AG09319 (cell line): ENCODE measurements at places on chromosomes 3 and 15.

- DNase-seq: no peak
These were observed 27.9 kb upstream of the SV2B start for GRCh38 chr15:91072161-91072560.

DNA sequence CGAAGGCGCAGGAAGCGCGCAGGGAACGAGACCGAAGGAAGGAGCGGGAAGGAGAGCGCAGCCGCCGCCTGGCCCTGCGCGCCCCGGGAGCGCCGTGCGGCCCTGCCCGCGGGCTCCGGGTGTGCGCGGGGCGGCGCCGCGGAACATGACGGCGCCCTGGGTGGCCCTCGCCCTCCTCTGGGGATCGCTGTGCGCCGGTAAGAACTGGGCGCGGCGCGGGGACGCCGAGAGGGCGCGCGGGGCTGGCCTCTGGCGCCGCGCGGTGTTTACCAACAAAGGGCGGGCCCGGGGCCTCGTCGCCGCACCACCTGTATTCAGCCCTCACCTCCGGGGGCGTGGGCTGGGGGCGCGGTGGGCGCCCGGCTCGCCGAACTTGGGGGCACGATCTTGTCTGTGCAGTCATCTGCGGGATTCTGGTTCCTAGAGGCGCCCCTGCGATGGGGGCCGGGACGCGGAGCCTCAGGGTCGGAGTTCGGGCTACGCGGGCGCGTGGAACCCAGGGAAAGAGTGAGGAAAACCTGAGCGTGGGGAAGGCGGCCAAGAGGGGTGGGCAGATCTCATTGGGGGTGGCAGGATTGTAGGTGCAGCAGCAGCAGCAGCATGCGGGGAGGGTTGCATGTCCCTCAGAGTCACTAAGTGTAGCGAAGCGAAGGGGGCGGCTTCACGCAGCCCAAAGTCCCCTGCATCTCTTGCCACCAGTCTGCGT lies 641 bp downstream of the ACVR2B start:
- DNase-seq: no peak

- no peak for DNase-seq
These were observed 461.6 kb downstream of the PYDC2 start for GRCh38 chr3:191922570-191922969.

GRCh38 chr3:52055537-52056351 lies 627 bp downstream of the DUSP7 start:
- DNase-seq: no peak

- DNase-seq: no peak
These were observed 599.3 kb downstream of the PYDC2 start for GRCh38 chr3:192060160-192060781.

- no peak for DNase-seq
These were observed 31.0 kb upstream of the AVEN start for GRCh38 chr15:34070003-34070402.

- DNase-seq: no peak
These were observed 143.1 kb upstream of the CHRNA7 start for GRCh38 chr15:31887246-31887645.

GRCh38 chr15:90599644-90600043 lies 69.9 kb downstream of the CRTC3 start:
- DNase-seq: no peak

DNA sequence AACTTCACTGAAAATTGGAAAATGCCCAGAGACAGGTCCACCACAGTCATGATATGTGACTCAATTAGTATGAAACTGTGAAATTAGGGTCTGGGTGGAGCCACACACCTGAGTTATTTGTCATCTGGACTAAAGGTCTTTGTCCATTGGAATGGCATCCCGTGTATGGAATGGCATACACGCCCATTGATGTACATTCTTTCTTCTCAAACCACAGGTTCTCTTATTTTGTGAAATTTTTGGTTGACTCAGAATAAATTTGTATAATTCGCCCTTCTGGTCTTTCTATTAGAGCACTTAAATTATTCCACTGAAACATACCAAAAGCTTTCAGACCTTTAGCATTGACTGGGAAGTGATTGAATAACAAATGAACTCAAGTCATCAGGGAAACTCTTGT lies 66.8 kb upstream of the UBE2E1 start:
- no peak for DNase-seq

DNA sequence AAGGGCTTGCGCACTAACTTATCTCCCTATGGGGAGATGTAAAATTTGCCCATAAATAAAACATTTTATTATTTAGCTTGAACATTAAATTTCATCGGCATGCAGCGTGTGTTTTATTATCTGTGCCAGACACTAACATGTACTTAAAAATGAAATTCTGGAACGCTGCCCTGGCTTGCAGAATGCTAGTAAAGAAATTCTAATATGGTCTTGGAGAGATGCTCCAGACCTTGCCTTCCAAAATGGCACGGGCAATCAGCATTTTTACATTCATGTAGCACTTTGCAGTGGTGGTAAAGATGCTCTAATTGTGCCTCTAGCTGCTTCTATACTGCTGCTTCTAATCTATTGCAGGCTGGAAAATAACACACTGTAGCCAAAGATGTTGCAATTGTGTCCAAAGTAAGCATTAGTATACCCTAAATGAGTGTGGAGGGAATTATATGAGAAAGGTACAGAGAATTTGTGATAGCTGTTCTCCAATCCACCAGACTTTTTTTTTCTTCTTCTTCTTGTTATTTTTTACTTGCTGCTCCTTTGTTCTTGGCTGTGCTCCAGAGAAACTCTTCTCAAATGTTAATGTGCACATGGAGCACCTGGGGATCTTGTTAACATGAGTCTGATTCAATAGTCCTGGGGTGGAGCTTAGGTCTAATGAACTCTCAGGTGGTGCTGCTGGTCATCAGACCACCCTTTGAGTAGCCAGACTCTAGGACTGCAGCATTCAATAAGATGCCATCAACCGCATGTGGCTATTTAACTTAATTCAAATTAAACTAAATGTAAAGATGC lies 47.3 kb downstream of the CRABP1 start:
- DNase-seq: no peak

DNA sequence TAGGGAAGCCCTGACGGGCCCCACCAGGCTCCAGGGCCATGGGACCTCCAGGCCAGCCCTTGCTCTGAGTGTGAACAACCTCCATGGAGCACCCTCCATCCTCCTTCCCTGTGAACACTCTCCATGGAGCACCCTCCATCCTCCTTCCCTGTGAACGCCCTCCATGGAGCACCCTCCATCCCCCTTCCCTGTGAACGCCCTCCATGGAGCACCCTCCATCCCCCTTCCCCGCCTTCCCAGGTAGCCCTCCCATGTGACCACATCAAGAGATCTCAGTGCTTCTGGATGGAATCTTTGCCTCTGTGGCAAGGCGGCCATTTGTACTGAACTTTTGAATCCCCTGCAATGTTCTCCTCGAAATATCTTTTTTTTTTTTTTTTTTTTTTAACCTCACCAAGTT lies 66.5 kb downstream of the CHSY1 start:
- no peak for DNase-seq

DNA sequence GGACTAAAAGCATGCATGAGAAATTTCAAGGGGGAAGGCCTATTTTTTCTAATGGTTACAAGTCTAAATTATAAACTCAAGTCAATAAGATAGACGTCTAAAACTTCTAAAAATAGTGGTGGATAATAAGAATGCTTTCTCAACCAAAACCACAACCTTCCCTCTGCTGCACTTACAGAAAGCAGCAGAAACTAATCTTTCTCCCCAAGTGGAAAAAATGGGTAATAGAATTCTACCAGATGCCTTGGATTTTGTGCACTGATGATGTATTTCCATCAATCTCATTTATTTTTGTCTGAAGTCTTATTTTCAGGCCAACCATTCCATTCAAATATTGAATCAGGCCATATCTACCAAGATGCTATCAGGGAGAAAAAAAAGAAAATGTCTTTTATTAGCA lies 344.7 kb downstream of the NEK10 start:
- no peak for DNase-seq

DNA sequence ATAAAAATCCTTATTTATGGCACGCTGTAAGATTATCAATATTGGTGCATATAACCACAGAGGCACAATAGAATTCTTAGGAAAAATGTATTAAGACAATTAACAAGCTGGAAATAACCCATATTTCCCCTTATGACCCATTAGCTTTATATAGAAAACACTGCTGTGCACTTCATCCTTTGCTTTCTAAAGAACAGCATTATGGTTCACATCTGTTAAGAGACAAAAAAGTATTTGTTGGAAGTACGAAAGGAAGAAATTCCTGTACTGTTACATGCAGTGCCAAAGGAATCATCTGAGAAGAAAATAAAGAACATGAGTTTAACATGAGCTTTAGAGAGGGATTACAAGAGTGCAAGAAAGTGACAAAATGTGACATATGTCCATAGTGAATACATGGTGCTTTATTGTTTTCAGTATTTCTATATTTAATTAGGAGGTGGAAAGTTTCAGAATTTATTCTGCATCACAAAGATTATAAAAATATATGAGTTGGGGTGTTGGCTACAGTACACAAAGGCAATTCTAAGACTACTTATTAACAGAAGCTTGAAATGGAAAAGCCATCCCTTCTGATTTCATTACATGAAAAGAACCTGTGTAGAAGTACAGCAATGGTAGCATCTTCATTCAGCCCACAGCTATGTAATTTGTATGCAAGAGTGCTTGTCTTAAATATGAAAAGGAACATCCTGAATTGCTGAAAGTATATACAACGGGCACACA lies 6.8 kb downstream of the UBE3A start:
- no peak for DNase-seq

- DNase-seq: no peak
These were observed 16.6 kb downstream of the DUOX1 start for GRCh38 chr15:45146405-45146804.

GRCh38 chr3:60399861-60400845 lies 851.1 kb downstream of the FHIT start:
- no peak for DNase-seq

GRCh38 chr3:173501931-173502489 lies 104.5 kb downstream of the NLGN1 start:
- no peak for DNase-seq

DNA sequence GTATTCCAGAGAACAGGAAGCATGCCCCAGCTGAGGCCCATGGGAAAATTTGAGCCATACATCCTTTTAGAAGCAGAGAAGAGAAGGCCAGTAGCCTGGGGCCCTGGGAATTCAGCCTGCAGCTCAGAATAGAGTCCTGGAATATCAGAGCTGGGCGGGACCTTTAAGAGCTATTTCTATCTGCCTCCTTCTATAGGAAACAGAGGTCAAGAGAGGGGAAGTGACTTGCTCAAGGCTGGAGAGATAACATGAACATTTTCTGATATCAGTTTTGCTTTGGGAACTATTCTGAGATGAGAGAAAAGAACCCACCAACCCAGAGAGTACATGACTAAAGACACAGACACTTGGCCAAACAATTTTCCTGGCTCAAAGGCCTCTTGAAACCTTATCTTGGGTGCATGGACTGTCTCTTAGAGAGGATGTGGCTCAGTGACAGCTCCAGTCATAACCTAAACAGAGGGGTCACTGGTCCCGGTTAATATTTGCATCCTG lies 26.0 kb downstream of the MASP1 start:
- DNase-seq: no peak

- no peak for DNase-seq
These were observed 13.2 kb downstream of the ARHGEF3 start for GRCh38 chr3:56788521-56788920.

GRCh38 chr3:5133239-5134018 lies 11.3 kb downstream of the ARL8B start:
- DNase-seq: no peak

GRCh38 chr15:42508263-42508690 lies 12.8 kb downstream of the SNAP23 start:
- DNase-seq: no peak

GRCh38 chr15:50183112-50183794 lies 1.3 kb downstream of the SLC27A2 start:
- no peak for DNase-seq

GRCh38 chr15:42749266-42749665 lies 12.3 kb upstream of the CDAN1 start:
- no peak for DNase-seq

DNA sequence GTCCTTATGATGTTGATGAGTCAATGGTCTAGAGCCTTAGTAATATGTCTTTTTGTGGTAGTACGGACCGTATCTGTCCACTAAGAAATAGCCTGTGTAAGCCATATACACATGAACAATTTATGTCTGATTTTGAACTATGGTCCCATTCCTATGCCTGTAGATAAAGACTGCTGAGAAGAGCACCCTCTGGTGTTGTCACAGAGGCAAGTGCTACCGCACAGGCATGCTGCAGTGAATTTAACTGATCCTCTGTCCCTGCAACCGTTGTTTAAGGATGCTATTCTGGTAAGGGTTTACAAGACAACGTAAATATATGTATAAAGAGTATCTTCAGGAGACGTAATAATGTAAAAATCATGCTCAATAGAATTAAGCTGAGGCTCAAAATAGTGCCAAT lies 170.7 kb downstream of the UBE3A start:
- DNase-seq: no peak

GRCh38 chr3:37092484-37092883 lies 81.9 kb downstream of the LRRFIP2 start:
- DNase-seq: no peak

GRCh38 chr15:80107774-80108173 lies 45.0 kb upstream of the FAH start:
- no peak for DNase-seq

DNA sequence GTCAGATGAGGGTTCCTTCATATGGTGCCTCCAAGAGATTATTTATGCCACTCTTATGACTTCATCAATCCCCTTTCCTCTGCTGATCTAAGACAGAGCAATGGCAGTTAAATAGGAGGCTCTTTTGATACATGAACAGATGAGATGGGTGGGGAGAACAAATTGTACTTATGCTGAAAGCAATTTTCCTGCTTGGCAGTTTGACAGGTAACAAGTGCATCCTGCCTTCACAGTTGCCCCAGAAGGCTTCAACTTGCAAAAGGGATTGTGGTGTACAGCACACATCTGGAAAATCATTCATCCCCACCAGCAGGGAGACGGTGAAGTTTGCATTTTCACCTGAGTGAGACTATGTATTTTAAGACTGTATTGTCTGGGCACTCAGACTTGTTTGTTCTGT lies 27.3 kb downstream of the ENTPD3 start:
- no peak for DNase-seq
